ENCODE measurements at places on chromosomes 1 and 21. TPM values are rescaled to one million over a fixed set of nuclear protein-coding genes. Genes with fewer than 3 reads are reported as not detected.
A peak's percentile ranks its signal among the peaks of the same experiment; 100 is the strongest.

- no peaks in the 10 kb centered on the region for H3K4me1 ChIP-seq
- H3K27me3 ChIP-seq: peaks cover 30% of the 10 kb centered on the region
These were observed 87.8 kb downstream of the NMNAT2 start for GRCh38 chr1:183330335-183330734.

GRCh38 chr1:214568328-214568727 lies 16.9 kb upstream of the PTPN14 start:
- no peak for DNase-seq
- H3K36me3 ChIP-seq: no peaks in the 10 kb centered on the region
- no peak overlapping the region for H3K27ac ChIP-seq
- peaks cover 10% of the 10 kb centered on the region for H3K27me3 ChIP-seq

- H3K4me1 ChIP-seq: no peaks in the 10 kb centered on the region
- no peak for DNase-seq
- H3K36me3 ChIP-seq: no peaks in the 10 kb centered on the region
- H3K27me3 ChIP-seq: peaks cover 8% of the 10 kb centered on the region
These were observed 425 bp downstream of the DDR2 start for GRCh38 chr1:162632698-162633080.

DNA sequence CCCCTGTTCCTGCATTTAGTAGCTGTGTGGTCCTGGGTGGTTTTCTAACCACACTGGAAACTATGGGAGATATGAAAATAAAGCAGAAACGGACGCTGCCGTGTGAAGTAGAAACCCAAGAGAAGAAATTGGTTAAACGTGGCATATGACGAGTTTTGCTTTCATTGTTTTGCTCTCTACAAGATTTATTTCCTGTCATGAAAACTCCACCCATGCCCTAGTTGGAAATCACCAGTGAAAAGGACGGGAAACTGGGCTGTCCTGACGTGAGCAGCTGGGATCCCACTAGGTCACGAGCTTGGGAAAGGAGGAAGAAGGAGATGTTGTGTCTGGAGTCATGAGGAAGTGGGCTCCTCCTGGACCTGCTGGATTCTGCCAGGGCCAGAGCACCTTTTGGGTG lies 120.8 kb upstream of the GADD45A start:
- peaks cover 2% of the 10 kb centered on the region for H3K27me3 ChIP-seq
- no peak overlapping the region for H3K4me3 ChIP-seq
- no peak overlapping the region for H3K27ac ChIP-seq
- H3K4me1 ChIP-seq: peaks cover 3% of the 10 kb centered on the region
- DNase-seq: no peak

- H3K36me3 ChIP-seq: peaks cover 41% of the 10 kb centered on the region
- no peak overlapping the region for H3K4me3 ChIP-seq
- peaks cover 7% of the 10 kb centered on the region for H3K4me1 ChIP-seq
- DNase-seq: no peak
These were observed 43.1 kb downstream of the DUSP10 start for GRCh38 chr1:221698579-221699349.

DNA sequence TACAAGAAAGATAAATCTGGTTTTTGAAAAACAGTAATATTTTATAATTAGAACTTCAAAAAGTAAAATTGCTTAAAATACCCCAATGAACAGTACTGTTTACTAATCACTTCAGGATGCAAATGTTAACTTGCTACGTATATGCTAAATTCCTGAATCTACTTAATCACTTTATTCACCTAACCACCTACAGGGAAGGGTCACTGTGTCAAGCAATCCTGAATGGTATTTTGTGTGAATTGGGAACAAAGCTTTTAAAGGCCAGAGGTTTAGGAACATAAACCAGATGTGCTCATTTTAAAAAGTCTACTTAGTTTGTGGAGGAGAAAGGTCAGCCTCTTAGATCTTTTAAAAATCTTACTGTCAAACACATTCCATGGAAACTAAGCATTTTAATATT lies 1143.0 kb upstream of the ADGRL2 start:
- no peak for DNase-seq
- H3K27me3 ChIP-seq: no peaks in the 10 kb centered on the region
- no peak overlapping the region for H3K4me3 ChIP-seq
- H3K4me1 ChIP-seq: peaks cover 5% of the 10 kb centered on the region
- H3K27ac ChIP-seq: no peak overlapping the region
- H3K36me3 ChIP-seq: no peaks in the 10 kb centered on the region

DNA sequence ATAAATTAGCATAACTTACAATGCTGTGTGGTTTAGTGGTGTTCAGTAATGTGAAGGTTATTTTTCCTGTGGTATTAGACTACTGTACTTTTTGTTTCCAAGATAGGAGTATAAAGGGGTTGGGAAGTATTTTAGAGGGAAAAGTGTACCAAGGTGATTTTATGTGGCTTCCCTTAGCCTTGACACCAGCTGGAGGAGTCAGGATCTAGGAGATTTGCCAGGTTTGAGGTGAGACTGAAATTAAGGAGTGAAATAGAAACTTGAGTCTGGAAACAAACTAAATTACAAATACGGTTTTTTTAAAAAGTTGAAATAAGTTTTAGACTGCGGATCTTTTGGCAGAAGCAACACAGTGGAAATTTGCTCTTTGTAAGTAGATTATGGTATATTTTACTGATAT lies 32.3 kb downstream of the COG2 start:
- no peaks in the 10 kb centered on the region for H3K27me3 ChIP-seq
- DNase-seq: no peak
- no peaks in the 10 kb centered on the region for H3K4me1 ChIP-seq

DNA sequence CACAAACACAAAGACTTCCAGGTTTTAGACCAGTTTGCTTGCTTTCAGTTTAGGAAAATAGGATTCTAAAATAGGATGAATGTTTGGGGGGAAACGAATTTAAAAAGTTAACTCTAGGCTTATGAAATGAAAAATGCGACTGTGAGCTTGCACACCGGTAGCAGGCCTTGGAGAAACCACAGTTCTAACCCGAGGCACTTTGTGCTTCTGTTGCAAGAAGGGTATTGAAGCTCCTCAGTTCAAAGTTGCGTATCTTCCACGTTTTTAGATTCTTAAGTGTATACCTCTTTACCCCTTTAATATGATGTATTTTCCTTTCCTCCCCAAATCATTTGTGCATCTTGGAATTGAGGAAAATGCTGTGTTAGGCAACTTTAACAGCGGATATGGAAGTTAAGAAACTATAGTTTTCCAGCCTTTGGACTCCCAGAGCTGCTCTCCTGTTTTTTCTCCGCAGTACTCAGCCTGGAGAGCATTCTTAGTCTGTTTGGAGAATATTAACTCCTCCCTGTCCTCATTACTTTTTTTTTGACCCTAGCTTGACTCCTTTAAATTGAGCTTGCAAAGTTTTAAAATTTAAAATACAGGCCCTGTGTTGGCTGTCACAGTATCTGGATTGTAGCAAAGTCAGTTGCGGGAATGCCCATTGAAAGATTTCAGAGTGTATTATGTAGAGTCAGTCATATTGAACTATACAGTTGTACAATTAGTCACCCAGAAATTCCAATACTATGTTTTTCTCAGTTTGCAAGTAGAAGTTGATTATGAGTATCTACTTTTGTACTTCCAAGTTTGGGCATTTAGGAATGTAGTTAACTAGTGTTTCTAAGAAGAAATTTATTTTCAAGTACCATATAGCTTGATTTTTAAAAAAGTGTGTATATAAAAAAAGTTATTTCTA lies 2.6 kb downstream of the MRPS6 start:
- H3K4me1 ChIP-seq: peaks cover 68% of the 10 kb centered on the region
- peaks cover 31% of the 10 kb centered on the region for H3K36me3 ChIP-seq
- peak overlapping the region; percentile 92 for H3K4me3 ChIP-seq
- no peaks in the 10 kb centered on the region for H3K27me3 ChIP-seq

RHD gene
- total RNA-seq: not detected

FCRL6 gene
- total RNA-seq: not detected

ADGRL4 gene
- total RNA-seq: not detected

Measured in activated B cell treated with CpG ODN at 0.5 μM for 24 hours (primary cell).